ENCODE measurements at places on chromosomes 1 and 21. TPM values are rescaled to one million over a fixed set of nuclear protein-coding genes. Genes with fewer than 3 reads are reported as not detected.

SMYD2 gene
- polyA plus RNA-seq: 14.2 TPM

OR6K3 gene
- not detected for polyA plus RNA-seq

ATAD3C gene
- not detected for polyA plus RNA-seq

S100A1 gene
- polyA plus RNA-seq: not detected

GBP7 gene
- polyA plus RNA-seq: not detected

CPT2 gene
- polyA plus RNA-seq: 20.2 TPM

KPRP gene
- polyA plus RNA-seq: not detected

NHLH2 gene
- polyA plus RNA-seq: not detected

FAAH gene
- polyA plus RNA-seq: 11.5 TPM

UQCRHL gene
- polyA plus RNA-seq: 1.0 TPM

FAM167B gene
- polyA plus RNA-seq: not detected

S100A7 gene
- polyA plus RNA-seq: not detected

Measured in CD14-positive monocyte (primary cell).